ENCODE measurements at places on chromosomes 16 and 17.
A peak's percentile ranks its signal among the peaks of the same experiment; 100 is the strongest.

DNA sequence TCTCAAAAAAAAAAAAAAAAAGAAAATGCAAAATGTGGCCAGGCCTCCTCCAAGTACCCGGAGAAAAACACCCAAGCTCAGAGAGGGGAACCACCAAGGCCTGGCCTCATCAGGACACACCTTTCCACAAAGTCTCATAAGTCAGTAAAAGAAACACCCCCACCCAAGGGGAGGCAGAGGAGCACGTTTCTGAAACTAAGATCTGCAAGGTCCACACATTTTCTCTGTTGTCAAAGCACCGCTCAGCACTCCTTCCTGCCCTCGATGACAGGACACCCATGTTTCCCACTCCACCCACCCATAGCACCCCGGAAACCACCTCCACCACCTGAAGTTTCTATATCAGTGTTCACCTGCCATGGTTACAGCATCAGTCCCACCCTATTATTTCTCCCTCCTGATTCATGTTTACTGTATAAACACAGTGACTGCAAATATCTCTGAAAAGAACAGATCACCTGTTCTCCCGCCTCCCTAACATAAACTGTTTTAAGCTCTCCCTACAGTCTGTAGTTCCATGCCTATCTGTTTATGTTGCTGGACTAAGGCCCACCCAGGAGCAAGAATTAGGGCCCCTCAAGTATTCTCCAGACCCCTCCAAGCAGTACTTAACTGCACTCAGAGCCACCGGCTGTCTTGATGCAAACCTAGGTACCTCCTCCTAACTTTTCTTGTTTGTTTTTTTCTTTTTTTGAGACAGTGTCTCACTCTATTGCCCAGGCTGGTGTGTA, 2.0 kb downstream of the CORO7 start:
- no peak for DNase-seq

- no peak for DNase-seq
Measured at GRCh38 chr16:10402975-10403374, 17.1 kb downstream of the ATF7IP2 start.

- no peak for DNase-seq
Measured at GRCh38 chr17:72307836-72308235, 187.0 kb downstream of the SOX9 start.

GRCh38 chr16:1323296-1324239, 9.9 kb upstream of the BAIAP3 start:
- peak; percentile 76 for DNase-seq

- no peak for DNase-seq
Measured at GRCh38 chr17:81050645-81051625, 16.0 kb downstream of the BAIAP2 start.

DNA sequence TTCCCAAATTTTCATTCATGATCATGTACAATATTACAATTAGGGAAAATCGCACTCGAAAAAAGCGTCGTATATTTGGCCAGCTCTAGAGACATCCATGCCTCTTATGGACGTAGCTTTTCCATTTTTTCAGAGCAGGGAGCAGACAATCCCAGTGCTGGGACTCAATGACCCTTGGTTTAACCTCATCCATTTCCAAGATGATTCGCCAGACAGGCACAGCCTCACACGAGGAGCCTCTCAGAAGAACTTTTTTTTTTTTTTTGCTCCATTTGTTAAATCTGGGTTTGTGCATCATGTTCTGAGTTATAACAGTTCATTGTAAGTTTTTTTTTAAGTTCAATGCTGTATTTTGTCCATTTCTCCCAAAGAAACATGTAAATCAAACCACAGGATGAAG, 92.1 kb downstream of the ZDHHC7 start:
- DNase-seq: no peak

DNA sequence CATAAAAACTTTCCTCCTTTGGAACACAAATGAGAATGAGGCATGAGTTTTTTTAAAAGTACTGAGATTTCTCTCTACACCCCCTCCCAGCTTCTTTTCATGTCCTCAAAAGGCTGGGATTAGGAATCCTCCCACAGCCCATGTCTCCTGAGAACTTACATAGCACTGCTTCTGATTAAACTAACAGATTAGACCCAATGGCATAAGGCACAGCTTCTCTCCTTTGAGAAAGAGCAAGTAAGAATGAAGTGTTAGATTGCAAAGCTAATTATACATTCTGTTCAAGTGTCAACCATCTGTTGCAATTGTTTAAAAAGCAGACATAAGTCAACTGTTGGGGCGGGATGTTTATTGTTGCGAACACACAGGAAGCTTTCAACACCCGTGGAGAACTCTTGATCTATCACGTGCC, 715.1 kb downstream of the CDH11 start:
- peak; percentile 29 for DNase-seq

DNA sequence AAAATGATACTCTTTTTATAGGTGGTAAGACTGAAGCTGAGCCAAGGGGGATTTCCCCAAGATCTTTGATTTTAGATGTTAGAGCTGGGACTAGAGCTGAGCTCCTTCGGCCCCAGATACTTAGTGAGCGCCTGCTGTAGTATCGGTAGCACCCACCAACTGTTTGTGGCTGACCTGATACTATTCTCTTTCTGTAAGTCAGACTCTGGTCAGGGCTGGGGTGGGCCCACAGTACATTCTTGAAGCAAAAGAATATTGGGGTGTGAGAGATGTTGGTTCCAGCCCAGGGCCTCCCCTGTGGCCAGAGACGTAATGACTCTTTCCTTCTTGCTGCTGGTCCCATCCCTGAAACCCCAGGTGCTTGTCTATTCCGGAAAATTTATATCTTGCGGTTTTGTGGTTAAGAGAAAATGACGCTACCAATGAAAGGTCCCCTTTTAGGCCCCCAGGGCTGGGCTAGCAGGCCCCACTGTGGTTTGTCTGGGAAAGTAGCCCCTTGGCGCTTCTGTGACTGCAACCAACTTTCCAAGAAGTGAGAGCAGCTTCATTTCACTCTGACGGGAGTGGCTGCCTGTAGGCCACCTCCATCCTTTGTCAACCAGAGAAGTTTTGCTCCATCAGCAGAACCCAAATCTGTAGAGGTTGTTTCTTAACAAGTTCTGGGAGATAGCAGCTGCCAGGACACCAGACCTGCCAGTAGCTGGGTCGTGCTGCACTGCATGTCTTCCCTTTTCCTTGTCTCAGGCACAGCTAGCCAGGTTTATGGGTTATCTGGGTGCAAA, 86.4 kb upstream of the LGALS9 start:
- DNase-seq: no peak

- no peak for DNase-seq
Measured at GRCh38 chr16:31118223-31119155, 1.0 kb downstream of the KAT8 start.

DNA sequence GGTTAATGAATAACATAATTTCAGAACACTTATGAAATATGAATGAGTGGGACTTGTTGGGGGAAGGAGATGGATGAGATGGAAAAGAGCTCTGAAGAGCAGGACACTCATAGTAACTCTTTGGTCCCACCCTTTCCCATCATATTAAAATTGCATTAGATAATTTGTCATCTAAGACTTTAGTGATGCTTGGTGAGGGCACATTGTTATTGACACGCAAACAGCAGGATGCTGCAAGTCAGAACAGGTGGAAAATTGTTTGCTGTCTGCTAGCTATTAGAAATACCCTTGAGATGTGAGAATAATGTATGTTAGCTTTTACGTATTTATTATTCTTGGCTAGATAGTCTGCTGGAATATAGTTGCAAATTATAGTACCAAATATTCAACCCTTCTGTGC, 75.7 kb downstream of the TANC2 start:
- DNase-seq: no peak

DNA sequence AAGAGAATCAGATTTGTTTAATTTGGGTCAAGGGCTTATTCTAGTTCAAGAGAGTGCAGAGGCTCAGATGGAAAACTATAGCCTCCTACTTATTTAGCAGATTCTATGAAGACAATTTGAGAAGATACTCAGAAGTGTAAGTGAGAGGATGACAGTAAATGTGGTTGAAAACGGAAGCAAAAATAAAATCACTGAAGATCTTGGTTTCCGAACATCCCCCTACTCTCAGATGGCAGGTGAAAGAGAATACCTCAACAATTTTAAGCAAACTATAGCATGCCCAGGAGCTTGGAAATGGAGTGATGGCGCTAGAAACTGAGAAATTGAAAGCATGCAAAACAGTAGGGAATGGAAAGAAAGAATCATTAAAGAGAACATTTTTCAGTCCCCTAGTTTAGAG, 705.5 kb upstream of the CDH8 start:
- no peak for DNase-seq

DNA sequence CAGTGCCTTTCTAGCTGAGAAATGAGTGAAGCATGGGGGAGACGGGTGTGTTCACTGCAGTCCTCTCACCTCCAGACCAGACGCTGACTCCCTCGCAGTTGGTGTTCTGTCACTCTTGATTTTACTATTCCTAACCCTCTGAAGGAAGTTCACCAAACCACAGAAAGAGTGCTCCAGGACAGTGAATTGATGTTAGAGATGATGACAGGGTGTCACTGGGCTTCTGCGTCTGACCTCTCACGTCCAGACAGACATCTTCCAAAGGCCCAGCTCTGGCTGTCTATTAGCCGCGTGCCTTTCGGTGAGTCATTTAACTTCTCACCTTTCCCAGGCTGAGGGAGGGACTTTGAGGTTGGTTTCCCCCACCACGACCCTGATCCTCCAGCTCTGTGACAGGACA, 8.2 kb downstream of the CRAMP1 start:
- DNase-seq: no peak

GRCh38 chr17:44065668-44066203, 735 bp downstream of the LSM12 start:
- DNase-seq: no peak

DNA sequence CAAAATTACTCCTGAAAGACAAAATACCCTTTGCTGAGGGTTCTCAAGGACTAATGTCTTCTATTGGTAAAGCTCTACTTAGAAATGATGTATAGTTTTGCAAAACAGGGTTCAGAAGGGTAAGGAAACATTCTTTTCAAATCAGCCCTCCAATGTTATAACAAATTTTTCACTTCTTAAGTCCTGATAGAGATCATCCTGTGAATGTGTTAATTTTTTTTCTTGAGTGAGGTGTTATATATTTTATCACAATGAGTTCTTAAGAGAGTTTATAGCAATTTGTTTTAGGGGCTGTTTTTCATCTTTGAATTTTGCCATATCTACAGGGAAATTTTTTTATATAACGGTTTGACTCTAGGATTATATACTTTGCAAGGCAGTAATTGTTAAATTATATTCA, 29.5 kb downstream of the CYB5B start:
- DNase-seq: no peak

DNA sequence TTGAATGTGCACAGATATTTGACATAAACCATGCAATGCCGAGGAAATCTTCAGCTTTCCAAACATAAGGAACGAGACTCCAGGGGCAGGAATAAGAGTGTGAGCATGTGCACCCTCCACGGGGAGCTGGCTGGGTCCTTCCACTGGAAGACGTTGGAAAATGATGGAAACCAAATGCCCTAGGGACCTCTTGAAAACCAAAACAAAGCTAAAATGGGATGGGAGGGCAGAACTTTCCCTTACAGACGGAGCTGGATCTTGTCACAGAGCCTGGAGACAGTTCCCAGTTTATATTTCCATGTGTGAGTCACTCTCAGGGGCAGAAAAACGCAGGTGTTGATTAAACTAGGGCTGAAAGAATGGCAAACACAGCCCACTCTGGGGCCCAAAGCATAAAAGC, 34.4 kb upstream of the DNAH17 start:
- DNase-seq: no peak

- no peak for DNase-seq
Measured at GRCh38 chr17:41976142-41976768, 9.7 kb downstream of the CNP start.

DNA sequence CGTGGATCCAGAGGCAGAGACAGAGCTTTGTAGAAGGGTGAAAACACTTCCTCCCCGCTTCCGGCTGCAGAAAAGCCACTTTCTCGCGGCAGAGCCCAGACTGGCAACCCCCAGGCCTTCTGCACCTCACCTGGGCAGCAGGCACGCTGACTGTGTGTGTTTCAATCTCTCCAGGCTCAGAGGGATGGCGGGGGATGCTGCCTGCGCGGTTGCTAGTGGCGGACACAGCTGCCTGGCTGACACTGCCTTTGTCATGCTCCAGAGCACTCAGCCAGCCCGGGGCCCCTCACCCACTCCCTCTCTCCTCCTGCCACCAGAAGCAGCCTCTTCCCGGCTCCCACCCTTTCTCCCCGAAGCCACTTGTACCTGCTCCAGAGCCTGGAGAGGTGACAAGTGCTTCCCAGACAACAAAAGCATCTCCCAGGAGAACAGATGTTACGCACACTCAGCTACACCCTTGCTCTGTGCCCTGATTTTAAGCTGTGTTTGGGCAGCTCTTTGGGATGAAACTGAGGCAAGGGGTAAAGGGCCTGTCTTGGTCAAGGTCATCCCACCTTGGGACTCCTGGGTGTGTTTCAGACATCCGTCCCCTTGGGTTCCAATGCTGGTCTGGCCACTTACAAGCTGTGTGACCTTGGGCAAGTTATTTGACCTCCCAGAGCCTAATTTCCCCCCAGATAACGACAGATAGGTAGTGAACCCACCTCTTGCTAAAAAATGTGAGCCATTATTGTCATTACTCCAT, 9.2 kb upstream of the GLIS2 start:
- no peak for DNase-seq

GRCh38 chr16:2874912-2875362, 8.1 kb upstream of the FLYWCH2 start:
- DNase-seq: peak; percentile 87

GRCh38 chr17:78284146-78284545, 52.7 kb downstream of the TMEM235 start:
- no peak for DNase-seq

GRCh38 chr17:68288804-68289203, 2.1 kb downstream of the SLC16A6 start:
- DNase-seq: no peak

DNA sequence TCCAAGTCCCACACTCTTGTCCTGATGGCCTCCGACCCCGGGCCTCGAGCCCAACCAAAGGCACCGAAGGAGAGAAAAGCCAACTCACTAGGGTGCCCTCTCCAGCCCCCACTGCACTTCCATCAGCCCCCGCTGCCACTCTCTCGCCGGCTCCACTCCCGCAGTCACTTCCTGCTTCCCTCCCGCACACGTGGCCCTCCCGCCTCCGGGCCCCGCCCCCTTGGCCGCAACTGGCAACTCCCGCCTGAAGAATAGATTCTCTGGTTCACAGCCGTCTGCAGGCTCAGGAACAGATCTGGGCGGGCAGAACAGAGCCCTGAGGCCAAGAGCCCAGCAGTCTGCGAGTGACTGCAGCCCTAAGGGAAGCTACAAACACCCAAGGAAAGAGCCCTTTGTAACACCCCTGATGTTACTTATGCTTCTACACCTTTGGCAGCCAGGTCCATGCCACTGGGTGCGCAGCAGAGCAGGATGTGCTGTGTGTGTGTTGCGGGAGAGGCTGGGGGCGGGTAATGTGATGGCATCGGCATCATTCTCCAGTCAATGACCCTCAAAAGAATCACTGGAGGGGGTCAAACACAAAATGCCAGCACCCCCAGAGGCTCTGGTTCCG, at the start of gene SLC39A11:
Gene SLC39A11, minus strand, starts transcription at position 166 of the 613 bp plus-strand sequence. CDS start 3,924 bp downstream, outside the sequence.
- DNase-seq: peak; percentile 98

- DNase-seq: no peak
Measured at GRCh38 chr17:76036497-76037261, 9.6 kb upstream of the EVPL start.

GRCh38 chr17:4161967-4162305, 18.9 kb downstream of the CYB5D2 start:
- DNase-seq: no peak

Measured in Ammon's horn (tissue), 1 donor.